Stimulated activated memory B cell treated with anti-CD40 and anti-IgM and Interleukin-4, amounts not matched to agents 10 μg/mL and 1 μg/mL and 100 μg/mL, for 72 hours (primary cell): ENCODE measurements at places on chromosomes 3 and 15.

DNA sequence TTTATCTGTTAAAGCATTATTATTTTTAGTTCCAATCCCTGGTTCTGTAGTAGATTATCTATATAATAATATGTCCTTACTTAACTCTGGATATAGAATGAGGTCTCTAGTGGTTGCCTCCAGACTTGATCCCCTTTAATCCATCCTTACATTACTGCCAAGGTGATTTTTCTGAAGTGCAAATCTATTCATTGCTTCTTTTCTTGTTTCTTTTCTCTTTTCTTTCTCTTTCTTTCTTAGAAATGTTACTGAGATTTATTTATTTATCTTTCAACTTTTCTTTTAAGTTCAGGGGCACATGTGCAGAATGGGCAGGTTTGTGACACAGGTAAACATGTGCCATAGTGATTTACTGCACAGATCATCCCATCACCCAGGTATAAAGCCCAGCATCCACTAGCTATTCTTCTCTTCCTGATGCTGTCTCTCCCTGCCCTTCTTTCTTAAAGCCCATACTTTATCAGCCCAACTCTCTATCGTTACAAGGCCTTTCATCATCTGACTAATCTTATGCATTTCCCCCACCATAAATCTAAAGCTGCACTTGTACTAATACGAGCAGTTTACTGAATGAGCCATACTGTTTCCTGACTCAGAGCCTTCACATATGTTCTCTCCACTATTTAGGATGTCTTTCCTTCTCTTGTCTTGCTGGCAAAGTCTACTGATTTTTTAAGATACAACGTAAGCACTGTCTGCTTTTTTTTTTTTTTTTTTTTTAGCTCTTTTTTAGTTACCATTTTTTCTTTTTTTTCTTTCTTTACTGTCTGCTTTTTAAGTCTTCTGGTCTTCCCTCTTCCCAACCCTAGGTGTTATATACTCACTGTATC is 4.6 kb downstream of the GLCE start:
- ATAC-seq = no peak

DNA sequence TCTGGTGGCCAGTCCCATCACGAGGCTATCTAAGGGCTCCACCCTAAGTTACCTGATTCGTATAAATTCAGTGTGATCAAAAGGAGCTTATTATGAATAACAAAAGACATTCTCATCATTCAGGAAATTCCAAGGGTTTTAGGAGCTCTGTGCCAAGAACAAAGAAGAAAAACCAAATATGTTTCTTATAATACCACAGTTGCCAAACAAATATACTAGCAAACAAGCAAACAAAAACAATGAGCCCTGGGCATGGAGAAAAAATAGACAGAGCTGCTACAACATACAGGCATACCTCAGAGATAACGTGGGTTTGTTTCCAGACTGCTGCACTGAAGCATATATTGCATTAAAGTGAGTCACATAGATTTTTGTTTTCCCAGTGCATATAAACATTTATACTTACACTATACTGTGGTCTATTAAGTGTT is 20.2 kb upstream of the CFAP161 start:
- ATAC-seq = no peak

DNA sequence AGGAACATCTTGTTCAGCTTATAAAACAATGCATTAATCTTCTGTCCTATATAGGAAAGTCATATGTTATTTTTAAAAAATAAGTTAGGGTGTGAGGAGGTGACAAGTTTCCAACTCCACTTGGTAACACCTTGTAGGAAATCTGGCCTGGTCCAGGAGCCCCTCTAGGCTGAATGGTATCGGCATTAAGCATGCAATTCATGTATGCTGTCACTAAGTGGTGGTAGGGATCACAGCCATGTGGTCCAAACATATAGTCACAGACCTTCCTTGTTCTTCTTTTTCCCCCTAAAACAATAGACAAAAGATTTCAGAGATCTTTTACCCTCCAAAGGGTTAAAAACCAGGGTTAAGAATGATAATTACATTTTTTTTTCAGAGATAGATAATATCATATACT is 4.2 kb upstream of the APBA2 start:
- no peak for ATAC-seq

- ATAC-seq = peak; percentile 56
These were observed 245.9 kb downstream of the UBE2E2 start for GRCh38 chr3:23448998-23449537.

DNA sequence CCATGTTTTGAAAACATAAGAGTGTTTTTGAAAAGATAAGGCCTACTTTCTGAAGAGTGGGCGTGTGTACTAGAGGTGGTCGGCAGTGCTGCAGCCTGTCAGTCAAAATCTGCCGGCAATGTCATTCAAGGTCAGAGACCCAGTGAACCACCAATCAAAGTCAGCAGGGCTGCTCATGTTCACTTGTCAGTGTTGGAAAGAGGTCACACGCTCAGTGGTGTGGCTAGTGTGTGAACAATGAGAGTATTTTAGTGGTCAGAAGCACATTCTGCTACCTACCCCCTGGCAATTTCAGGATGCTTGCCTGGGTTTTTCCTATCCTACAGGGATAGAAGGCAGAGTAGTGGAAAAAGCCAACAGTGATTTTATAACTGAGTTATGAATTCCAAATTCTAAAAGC is 278.5 kb upstream of the ONECUT1 start:
- ATAC-seq = no peak

DNA sequence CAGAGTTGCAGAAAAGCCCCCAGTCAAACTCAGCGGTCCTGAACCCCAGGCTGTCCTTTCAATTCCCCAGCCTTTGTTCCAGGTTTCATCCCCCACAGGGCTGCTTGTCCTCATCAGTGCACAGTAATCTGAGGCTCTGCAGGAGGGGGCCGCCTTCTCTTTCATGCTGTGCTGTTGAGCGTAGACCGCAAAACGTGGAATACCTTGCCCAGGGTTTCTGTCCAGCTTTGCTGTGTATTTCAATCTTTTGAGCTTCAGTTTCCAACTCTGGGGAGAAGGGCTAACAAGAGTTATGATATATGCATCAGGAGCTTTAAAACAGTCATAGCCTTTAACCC is 64.8 kb downstream of the FAM43A start:
- no peak for ATAC-seq

DNA sequence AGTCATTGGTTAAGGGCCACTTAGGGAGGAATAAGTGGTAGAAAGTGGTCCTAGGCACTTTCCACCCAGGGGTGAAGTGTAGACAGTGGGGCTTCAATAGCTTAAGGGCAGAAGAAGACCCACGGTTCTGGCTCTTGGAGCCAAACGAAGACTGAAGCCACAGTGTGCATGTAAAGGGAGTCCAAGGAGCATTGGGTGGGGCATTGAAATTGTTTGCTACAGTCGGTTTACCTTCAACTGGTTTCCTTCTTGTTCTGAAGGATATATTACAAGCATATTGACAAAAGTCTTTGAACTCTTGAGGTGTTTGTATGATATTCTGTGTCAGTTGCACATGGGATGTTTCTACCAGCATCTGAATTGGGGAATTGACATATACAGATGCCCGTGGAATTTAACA is 166.5 kb upstream of the CTDSPL start:
- ATAC-seq = no peak

DNA sequence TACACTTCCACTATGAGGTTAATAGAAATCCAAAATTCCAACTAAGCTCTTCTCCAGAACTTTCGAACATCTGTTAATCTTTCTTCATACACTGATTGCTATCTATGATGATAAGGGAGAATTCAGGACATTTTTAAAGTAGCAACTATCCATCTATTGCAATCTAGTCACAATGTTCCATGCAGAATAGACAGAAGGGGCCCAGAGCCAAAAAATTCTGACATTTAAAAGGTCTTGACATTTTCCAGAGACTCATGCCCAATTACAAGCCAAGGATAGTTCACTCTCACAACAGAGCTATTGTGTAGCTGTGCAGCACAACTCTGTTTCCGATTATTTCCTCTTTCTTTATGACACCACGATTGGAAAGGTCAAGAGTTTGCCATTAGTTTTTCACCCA is 999.7 kb upstream of the ALCAM start:
- no peak for ATAC-seq

DNA sequence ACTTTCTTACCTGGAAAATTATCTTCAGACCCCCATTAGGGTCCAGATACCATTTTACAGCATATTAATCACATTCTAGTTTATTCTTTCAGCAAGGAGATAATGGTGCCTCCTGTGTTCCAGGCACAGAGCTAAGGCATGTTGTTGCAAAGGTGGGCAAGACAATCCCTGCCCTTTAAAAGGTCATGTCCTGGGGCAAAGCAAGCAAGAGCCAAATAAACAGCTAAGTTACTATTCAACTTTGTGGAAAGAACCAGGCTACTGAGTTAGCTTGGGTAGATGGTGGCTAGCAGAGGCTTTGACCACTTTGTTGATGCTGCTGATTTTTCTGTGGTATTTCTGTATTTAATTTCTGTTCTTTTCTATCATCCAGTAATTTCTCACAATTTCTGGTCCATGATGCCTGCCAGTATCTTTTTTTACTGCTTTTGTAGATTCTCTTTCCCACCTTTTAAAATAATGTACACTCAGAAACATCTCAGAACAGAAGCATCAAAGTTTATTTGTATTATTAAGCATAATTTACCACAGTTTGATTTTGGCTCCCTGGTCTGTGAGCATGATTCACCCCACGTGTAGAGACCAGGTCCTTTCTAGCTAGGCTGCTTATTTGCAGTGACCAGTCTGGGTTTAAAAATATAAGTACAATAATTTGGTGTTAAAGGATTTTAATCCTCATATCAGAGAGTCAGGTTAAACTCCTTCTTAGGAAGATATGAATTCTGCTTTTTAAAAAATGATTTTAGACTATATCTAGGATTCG is 71.5 kb downstream of the LRRC28 start:
- no peak for ATAC-seq
